Stimulated activated CD8-positive, alpha-beta memory T cell treated with anti-CD3 and anti-CD28 coated beads, Interleukin-7, amount 100 ng/mL, for 48 hours (primary cell): ENCODE measurements at places on chromosomes 3 and 15.

- no peak for DNase-seq
Measured at GRCh38 chr3:170352936-170353335, 4.6 kb upstream of the SKIL start.

GRCh38 chr15:39777496-39777895, 5.1 kb downstream of the FSIP1 start:
- no peak for DNase-seq

DNA sequence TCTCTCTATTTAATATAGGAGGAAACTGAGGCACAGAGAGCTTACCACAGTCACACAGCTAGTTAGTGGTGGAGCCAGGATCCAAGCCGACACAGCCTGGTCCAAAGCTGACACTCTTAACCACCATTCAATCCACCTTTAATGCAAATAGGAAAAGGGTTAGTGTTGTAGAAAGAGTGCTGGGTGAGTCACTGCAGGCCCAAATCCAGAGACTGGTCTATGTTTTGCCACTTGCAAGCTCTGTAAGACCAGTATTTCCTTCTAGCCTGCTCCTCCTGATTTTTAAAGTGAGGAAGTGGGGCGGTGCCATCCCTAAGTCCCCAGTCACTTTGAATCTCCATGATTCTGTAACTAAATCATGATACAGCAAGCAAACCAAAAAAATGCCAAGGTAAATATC, 111.0 kb downstream of the MECOM start:
- no peak for DNase-seq

DNA sequence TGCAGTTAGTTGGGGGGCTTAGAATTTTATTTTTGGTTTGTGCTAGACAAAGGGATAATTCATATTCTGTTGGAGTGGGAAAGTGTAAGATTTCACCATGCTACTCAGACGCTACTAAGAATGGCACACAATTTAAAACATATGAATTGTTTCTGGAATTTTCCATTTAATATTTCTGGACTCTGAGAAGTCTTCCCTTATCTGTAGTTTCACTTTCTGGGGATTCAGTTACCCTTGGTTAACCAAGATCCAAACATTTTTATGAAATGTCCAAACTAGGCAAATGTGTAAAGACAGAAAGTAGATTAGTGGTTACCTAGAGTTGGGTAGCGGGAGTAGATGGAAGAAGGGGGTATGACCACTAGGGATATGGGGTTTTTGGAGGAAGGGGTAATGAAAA, 53.1 kb downstream of the TCF12 start:
- no peak for DNase-seq

GRCh38 chr15:89330881-89331595, 3.6 kb downstream of the POLG start:
- DNase-seq, result no peak

DNA sequence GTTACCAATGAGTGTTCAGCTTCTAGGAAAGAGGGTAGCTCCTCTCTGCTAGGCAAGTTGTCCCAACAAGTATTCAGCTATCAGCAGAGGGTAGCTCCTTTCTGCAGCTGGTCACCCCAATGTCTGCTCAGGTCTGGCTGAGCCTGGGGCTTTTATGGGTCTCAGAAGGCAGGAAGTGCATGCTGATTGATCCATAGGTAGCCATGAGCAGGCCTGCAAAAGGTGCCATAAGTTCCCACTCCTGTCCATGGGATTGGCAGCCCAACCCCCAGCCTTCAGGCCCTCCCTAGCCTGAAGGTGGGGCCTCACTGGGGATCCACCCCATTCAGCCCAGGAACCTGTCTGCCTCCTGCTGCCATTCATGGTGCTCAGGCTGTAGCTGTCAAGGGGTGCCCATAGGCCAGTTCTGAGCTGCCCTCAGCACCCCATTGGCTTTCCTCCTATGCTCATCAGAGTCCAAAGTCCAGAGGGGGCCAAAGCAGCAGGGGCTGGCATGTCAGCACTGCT, 34.6 kb upstream of the DNAJC13 start:
- no peak for DNase-seq

DNA sequence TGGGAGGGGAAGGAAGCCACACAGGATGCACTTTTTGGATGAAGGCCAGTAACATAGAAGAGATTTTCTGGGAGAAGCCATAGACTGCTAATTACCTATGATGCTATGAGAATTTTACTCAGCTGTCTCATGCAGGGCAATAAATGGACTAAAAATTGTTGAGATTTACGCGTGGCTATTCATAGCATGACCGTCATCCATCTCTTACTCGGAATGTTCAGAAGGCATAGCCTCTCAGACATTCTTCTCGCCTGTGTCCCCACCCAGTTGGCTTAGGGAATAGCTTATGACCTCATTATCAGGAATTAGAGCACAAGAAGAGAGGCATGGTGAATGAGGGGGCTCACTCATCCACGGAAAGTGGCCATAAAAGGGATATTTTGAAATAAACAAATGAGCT, 107.9 kb upstream of the ATP10A start:
- no peak for DNase-seq

- no peak for DNase-seq
Measured at GRCh38 chr15:65812467-65812866, 20.4 kb upstream of the DENND4A start.

- DNase-seq, result no peak
Measured at GRCh38 chr3:127796045-127796830, 26.1 kb downstream of the MGLL start.
